H4 (cell line): ENCODE measurements at places on chromosomes 7 and 10.

DNA sequence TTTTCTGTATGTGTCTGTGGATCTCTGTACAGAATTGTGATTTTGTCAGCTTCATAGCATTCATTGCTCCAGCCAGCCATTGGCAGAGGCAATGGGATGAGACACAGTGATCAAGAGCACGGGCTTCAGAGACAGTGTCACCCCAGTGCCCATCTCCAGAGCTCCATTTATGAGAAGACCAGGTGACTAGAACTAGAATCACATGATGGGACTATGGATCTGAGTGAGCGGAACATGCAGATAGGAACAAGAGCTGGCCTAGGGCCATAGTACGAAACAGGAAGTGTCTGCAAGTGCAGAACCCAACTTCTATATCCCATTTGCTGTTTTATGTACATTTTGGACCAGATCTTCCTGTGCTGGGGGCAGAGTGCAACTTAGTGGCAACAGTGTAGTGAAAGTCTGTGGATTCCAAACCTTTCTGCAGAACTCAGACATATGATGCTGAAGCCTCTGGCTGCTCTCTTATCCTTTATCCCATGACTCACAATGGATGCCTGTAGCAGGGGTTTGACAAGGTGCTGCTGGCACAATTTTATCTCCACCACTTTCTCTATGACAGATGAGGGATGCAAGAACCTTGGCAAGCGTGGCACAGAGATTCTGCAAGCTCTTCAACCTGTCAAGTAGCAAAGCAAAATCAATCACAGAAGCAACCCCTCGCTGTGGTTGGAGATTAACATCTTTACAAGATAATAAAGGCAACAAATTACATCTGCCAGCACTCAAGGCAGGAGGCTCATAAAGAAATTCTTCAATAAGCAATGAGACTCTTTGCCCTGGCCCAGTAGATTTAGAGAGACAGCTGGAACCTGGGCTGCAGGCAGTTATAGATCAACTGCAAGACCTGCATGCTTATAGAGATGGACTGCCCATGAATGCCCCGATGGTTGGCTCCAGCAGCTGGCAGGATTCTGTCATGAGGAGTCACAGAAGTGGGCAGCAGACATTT lies 681.3 kb downstream of the TNS3 start:
- no peak for DNase-seq

DNA sequence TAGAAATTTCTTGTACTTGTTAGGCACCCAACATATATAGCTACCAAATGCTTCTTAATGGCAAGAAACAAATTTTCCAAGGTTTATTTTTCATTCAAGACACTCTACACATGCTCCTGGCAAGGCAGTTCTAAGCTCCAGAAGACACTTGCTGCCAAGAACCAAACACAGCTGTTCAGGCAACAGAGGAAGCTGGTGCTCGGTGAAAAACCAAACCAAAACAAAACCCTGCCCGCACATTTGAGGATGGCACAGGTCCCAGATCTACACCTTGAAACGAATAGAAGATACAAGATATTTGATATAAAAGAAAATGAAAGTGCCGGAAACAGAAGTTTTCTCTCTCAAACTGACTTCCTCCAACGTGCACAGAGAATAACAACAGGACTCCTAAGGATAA lies 4.9 kb upstream of the DNTT start:
- peak; percentile 23 for DNase-seq

DNA sequence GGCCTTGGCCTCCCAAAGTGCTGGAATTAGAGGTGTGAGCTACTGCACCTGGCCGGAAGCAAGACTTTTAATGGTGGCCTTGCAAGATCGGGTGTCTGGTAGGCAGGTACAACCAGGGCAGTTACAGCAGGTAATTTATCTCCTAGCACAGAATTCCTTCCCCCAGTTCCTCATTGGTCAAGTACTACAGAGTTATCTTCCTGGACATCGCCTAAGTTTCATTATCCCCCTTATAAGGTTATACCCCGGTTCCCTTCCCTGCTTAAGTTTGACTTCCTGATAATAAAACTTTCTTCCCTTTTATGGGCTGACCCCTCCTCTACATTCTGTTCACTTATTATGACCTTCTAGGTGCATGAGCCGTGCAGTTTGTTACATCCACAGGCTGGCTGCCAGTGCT lies 19.0 kb upstream of the CYP3A43 start:
- no peak for DNase-seq

- DNase-seq = no peak
Measured at GRCh38 chr10:47245731-47246350, 54.2 kb upstream of the GDF10 start.

DNA sequence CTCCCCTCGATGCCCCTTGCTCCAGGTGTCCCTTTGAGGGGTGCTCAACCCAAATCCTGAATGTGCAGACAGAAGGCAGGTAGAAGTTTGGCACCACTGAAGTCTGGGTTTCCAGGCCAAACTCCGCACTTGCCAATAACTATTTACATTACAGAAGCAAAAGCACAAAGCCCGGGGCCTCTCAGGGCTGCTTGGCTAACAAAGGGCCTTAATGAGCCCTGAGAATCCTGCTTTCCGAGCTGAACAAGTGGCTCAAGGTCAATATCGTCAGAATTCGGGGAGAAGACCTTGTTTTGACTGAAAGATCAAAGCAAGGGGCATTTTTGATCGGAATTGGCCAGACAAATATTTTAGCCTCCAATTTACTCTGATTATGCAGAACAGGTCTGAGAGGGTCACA lies 189.9 kb downstream of the HERPUD2 start:
- no peak for DNase-seq

DNA sequence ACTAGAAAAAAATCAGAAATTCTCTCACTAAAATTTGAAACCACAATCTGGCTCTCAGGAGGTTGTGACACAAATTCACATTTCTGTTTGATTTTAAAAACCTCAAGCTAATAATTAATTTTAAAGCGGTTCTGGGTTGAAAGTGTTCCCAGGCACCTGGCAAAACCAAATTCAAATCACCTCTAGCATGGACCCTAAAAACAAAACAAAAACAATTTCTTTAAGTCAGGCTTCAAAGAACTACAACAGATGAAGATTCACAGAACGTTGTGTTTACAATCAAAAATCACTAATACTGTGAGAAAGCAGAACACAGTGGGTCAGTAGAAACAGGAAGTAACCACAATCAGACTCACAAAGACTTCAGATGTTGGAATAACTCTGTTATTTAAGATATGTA lies 7.2 kb upstream of the RELN start:
- no peak for DNase-seq
